Sigmoid colon (tissue), 7 donors: ENCODE measurements at places on chromosomes 16 and 17. TPM values are rescaled to one million over a fixed set of nuclear protein-coding genes. Genes with fewer than 3 reads are reported as not detected.

DNA sequence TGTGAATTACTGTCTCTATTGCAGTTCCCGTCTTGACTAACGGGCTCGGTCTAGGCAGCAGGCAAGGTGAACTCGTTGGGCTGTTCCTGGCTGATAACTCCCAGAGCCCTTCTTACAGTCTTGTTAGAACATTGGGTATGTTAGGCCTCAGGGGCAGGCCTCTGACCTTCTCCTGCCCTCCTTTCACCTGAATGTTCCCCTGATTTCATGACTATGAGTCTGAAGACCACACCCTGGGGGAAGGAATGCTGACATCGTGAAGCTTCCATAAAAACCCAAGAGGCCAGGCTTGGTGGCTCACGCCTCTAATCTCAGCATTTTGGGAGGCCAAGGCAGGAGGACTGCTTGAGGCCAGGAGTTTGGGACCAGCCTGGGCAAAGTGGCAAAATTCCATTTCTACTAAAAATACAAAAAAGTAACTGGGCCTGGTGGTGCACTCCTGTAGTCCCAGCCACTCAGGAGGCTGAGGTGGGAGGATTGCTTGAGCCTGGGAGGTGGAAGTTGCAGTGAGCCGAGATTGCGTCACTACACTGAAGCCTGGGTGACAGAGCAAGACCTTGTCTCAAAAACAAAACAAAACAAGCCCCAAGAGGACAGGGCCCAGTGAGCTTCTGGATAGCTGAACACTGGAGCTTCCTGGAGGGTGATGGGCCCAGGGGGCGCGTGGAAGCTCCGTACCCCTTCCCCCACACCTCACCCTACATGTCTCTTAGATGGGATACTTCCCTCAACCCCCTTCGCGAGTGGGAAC, 47.8 kb upstream of the FBXO47 start:
- DNase-seq: no peak

DNA sequence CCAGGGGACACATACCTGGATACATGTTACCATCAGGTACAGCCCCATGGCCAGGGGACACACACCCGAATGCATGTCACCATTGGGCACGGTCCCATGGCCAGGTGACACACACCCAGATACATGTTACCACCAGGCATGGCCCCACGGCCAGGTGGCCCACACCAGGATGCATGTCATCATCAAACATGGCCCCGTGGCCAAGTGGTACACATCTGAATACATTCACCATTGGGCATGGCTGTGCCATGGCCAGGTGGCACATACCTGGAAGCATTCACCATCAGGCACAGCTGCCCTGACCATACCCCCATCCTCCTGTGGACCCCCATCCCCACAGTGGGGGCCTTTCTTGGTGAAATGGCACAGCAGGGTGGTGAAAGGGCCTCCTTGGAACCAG, 97.6 kb downstream of the RBFOX3 start:
- DNase-seq: no peak

DNA sequence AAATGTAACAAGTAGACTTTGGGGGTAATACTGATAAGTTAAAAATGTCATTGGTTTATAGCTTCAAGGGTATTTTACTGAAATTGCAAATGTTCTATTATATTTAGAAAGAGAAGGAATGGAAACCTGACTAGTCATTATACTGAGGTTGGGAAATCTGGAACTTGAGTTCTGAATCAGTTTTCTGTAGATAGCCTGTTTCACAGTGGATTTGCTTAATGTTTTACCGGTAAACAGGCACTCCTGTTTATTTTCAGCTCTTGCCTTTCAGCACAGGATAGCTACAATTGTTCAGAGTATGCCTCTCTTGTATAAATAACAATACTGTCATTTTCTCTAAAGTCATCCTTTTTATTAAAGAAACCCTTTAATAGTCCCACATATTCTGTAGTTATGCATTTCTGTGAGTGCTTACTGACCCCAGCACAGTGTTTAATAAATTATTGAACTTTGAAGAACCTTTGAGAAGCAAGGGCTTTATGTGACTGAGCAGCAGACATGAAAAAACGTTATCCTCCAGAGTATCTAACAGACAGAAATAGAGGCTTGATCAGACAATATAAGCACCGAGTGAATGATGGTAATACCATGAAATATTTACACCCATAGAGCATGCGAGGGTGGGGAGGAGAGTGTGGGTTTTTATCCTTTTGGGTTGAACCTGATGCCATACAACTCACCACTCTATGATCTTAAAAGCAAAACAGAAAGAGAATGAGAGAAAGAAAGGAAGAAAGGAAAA, 58.2 kb downstream of the FTO start:
- no peak for DNase-seq

GRCh38 chr17:29176558-29177351, 3.4 kb downstream of the MYO18A start:
- peak; percentile 84 for DNase-seq

- no peak for DNase-seq
Measured at GRCh38 chr16:81473558-81473957, 28.9 kb downstream of the CMIP start.

GRCh38 chr16:62408760-62409159, 372.5 kb upstream of the CDH8 start:
- DNase-seq: no peak

DNA sequence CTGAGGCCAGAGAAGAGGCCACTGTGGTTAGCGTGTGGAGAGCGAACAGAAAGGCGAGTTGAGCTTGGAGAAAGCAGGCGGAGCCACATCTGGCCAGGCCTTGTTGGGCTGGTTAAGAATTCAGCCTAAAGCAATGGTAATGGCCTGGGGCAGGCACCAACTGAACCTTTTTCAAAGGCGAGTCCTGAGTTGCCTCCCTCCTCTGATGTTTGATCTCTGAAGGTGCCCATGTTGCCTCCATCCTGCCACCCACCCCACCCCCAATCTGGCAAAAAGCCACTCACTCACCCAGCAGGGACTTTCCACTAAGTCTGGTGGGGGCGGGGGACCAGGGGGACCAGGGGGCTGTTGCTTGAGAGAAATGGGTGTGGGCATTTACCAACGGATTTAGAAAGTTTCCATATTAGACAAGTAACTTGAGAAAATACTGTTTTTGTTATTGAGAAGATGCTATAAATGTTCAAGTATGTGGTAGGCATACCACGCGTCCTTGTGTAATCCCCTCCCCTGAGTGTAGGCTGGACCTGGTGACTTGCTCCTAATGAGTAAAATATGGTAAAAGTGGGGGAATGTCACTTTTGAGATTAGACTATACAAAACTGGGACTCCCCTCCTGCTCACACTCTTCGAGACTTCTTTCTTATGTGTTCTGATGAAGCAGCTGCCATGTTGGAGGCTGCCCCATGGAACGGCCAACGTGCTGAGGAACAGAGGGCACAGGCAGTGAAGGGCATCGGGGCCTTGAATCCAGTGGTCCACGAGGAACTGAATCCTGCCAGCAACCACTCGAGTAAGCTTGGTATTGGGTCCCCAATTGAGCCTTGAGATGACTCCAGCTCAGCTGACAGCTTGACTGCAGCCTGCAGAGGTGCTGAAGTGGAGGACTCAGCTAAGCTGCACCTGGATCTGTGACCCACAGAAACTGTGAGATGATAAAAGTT, 29.9 kb upstream of the TNS4 start:
- peak; percentile 44 for DNase-seq

DNA sequence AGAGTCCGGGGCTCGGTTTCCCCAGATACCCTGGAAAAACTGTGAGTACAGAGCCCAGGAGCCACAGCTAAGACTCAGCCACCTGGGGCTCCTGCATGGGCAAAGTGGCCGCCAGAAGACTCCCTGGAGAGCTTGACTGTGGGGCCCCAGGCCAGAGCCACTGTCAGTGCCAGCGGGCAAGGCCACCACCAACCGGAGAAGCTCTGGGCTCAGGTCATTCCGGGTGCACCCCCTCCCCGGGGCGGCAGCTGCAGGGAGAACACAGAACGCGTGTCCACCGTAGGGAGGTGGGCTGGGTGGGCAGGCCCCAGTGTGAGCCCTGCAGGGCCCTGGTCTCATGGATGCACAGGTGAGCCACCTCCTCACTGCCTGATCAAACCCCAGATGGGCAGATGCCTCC, 22.3 kb upstream of the RBFOX3 start:
- DNase-seq: peak; percentile 64

- DNase-seq: no peak
Measured at GRCh38 chr17:45313421-45313771, 3.4 kb downstream of the MAP3K14 start.

GRCh38 chr17:39634384-39634871, 2.5 kb upstream of the STARD3 start:
- DNase-seq: no peak

The EFNB3 gene
- total RNA-seq: 0.28 TPM
